ENCODE measurements at places on chromosomes 13 and 19. TPM values are rescaled to one million over a fixed set of nuclear protein-coding genes. Genes with fewer than 3 reads are reported as not detected.
A peak's percentile ranks its signal among the peaks of the same experiment; 100 is the strongest.

DNA sequence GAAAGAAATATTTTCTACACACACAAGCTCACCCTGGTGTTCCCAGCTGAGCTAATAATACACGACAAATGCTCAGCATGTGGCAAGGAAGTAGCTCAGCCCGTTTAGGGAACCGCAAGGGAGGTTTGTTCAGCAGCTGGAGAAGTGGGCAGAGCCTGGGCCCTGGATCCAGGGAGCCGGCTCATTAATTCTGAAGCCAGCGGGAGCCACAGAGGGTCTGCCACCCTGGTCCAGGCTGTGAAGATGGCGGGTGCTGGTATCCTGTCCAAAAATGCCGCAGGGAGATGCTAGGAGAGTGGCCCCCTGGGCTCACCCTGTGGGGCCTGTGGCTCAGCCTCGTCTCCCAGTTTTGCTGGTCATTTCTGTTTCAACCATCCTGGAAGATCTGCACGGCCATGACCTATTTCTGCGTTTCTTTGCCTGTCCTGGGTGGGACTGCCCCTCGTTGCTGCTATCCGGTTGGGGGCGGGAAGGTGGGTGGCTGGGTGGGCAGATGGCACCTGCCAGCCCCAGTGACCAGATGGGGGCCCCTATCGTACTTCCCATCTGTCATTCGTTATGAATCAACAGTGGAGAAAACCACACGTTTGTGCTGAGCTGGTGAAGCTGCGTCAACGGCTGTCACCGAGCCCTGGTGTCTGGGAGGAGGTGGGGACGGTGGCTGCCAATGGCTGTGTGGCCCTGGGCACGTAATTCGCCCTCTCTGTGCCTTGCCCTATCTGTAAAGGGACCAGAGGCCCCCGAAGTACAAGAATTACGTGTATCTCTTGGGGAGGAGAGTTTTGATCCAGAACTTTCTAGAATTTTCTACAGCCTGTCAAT lies 2.7 kb upstream of the GNA15 start:
- ATAC-seq = peak; percentile 51

DNA sequence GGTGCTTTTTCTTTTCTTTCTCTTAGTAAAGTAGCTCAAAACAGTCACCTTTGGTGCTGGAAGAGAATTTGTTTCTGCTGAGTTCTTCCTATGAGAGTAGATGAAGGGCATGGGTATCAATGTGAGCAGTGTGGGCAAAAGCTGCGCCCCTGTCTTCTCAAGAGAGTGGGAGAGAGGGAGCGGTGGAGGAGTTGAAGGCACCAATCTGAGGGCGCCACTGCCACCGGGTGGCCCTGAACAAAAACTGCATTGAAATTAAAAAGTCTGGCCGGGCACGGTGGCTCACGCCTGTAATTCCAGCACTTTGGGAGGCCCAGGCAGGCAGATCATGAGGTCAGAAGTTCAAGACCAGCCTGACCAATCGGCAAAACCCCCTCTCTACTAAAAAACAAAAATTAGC lies 28.7 kb upstream of the EPHX3 start:
- ATAC-seq = no peak

GRCh38 chr13:85080691-85081090 lies 718.5 kb downstream of the SLITRK6 start:
- no peak for ATAC-seq

DNA sequence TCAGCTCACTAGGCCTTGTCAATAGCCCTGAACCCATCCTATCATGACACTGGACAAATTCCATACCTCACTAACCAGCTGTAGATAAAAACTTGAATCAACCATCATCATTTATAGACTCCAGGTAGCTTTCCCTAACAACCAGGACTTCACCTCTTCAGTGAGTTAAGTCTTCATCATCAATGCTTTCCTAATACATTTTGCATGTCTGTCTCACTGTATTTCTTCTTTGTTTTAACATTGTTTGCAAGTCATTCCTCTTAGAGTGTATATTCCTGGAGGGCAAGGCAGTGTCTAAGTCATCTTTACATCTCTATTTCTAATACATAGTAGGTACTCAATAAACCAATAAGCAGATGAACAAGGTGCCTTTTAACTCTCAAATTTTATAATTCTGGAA lies 123.4 kb upstream of the RFC3 start:
- ATAC-seq = no peak

GRCh38 chr13:66875264-66875663 lies 354.9 kb downstream of the PCDH9 start:
- no peak for ATAC-seq

DNA sequence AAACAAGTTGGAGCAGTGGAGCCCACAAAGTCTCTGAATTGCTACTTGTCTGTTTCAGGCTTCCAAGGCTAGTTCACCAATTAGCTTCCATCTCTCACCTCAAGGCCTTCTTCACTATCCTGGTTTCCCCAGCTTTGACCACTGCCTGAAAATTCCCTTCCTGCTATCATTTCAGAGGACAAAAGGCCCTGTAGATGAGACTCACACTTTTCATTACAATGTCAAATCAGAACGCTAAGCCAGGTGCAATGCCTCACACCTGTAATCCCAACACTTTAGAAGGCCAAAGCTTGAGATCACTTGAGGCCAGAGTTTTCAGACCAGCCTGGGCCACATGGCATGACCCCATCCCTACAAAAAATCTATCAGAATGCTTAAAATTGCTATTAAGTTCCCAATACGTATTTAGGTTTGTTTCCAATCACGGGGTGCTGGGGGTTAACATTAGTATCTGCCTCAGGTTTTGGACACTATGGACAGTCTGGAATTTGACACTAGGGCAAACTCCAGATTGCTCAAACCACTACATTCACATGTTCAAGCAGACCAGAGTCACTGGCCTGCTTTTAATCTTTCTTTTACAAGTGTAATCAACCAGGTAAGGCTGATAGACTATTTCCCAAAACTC lies 5.5 kb downstream of the TPT1 start:
- no peak for ATAC-seq

- no peak for ATAC-seq
Observed at GRCh38 chr13:28659621-28659970, 666 bp downstream of the POMP start.

DNA sequence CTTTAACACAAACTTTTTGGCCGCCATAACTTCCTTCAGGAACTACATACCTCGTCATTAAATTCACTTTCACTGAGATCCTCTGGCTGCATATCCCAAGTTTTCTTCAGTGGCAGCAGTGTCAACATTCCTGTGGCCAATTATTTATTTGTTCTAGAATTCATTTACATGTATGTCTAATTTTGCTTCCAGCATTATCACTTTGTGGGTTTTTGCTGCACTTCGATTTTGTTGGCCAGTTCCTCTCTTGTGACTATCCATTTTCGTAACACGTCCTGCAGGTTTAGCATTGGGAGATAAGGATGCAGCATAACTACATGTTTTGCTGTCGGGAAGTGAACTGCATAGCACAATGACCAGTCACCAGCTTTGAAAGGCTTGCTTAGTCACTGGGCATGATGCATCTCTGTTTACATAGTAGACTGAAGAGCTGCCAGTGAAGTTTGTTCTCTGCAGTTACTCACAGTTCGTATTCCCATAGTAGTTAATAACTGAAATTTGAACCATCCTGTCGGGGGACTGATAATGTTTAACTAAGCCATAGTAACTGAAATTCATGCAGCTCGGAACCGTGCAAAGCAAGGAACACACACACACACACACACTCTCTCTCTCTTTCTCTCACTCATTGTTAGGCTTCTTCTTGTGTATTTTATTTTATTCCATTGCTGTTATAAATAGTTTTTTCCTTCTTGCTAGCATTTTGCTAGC lies 28.3 kb downstream of the ZNF507 start:
- ATAC-seq = peak; percentile 79

DNA sequence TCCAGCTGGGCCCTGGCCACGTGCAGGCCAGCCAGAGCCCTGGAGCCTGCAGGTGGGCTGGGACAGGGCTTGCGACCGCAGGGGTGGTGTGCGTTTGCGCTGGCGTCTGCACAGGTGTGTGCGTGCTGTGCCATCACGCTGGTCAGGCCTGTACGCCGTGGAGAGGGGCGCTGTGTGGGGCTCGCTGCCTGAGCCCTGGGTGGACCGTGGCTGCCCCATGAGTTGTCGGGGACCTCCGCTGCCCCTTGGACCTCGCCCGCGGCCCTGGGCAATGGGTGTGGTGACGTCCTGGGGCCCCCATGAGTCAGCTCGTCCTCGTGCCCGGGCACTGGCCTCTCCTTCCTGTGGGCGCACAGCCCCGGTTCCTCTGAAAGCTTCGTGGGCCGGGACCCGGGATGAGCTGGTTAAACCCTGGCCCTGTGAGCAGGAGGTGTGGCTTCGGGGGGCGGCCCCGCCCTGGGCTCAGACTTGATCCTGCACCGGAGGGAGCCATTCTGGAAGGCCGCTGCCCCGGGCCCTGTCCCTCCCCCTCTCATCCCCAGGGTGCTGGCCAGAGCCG lies 6.8 kb downstream of the CSNK1G2 start:
- no peak for ATAC-seq

GRCh38 chr19:50705422-50706019 lies 14.1 kb downstream of the SHANK1 start:
- ATAC-seq = no peak

DNA sequence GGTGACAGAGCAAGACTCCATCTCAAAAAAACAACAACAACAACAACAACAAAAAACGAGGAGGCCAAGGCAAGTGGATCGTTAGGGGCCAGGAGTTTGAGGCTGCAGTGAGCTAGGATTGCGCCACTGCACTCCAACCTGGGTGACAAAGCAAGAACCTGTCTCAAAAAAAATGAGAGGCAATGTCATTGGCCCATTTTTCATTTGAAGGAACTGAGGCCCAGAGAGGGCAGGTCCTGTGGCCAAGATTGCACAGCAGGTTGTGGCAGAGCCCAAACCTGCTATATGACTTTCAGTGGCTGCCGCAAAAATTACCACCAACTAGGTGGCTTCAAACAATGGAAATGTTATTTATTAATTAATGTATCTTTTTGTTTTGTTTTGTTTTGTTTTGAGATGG lies 5.5 kb downstream of the PIK3R2 start:
- no peak for ATAC-seq

GRCh38 chr19:41371541-41371940 lies 4.8 kb upstream of the TMEM91 start:
- no peak for ATAC-seq

- no peak for ATAC-seq
Observed at GRCh38 chr13:73411067-73411809, 352.4 kb downstream of the KLF5 start.

- ATAC-seq = peak; percentile 0
Observed at GRCh38 chr19:46859637-46860124, 1.1 kb upstream of the ARHGAP35 start.

GRCh38 chr13:75762076-75762937 lies 126.2 kb downstream of the LMO7 start:
- peak; percentile 25 for ATAC-seq

- ATAC-seq = no peak
Observed at GRCh38 chr13:44756276-44756810, 180.2 kb upstream of the TSC22D1 start.

GRCh38 chr13:41960211-41960636 lies 685 bp downstream of the VWA8 start:
- ATAC-seq = peak; percentile 21

DNA sequence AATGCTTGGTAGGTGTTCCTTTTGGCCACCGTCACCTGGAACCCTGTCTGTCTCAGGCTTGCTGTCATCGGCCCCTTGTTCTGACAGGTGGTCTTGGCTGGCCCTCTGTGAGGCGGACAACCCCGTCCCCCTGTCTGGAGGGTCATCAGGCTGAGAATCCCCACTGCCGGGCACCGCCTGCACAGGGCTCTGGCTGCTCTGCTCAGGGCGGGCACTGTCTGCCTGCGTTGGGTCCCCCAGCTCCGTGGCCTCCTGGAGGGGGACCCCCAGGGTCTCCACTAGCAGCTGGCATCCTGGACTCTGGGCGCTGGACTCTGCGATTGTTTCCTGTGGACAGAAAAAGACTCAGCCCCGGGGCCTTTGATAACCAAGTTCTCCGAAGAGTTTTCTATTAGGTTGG lies 13.2 kb downstream of the NANOS3 start:
- no peak for ATAC-seq

DNA sequence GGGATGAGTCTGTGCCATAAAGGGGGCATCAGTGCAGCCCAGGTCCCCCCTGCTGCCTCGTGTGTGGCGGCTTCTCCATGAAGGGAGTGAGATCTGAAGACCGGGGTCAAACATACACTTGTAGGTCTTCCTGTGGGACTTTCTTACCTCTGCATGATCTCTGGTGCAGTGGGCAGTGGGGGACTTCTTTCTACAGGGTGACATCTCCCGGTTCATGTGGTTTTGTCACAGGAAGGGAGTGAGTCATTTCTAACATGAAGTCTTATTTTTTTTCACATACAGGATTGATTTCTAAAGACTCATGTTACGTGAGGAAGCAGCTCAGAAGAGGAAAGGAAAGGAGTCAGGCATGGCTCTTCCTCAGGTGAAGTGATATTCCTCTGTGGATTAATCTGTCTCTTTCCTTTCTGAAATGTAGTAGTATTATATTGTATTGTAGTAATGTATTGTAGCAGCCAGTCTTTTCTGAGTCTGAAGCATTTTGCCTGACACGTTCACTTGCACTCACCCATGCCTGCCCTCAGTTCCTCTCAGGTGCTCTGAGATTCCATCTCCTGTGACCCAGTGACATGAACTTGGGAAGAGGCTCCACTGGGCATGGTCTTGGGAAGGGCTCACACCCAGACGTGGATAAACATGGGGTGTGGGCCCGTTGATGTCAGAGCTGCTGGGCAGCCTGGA lies 15.7 kb downstream of the ZNF808 start:
- ATAC-seq = no peak

- ATAC-seq = peak; percentile 59
Observed at GRCh38 chr13:48585456-48585840, 52.6 kb upstream of the RCBTB2 start.

GRCh38 chr19:5340637-5341447 lies at the start of gene PTPRS:
TSS of gene PTPRS (minus strand) at chr19:5340812. CDS start at chr19:5286140, 54,672 bp downstream.
- ATAC-seq = peak; percentile 94

DNA sequence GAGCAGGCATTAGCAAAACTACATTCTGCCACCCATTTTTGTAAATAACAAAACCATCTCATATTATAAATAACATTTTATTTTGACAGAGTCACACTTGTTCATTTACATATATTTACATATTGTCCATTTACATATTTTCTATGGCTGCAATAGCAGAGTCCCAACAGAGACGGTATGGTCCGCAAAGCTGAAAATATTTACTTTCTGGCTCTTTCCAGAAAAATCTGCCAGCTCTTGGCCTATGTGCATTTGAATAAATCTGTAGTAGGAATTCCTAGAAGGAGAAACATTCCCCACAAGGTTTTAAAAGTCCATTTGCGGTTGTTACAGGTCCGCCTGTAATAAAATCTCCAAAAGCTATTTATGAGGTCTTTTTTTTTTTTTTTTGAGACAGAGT lies 5.7 kb upstream of the TSPAN16 start:
- no peak for ATAC-seq

The ZNF541 gene
- total RNA-seq = not detected

The SOX1 gene
- not detected for total RNA-seq

The CALR3 gene
- not detected for total RNA-seq

The SLC17A7 gene
- 1.1 TPM for total RNA-seq

The FFAR3 gene
- not detected for total RNA-seq

The ADM5 gene
- total RNA-seq = 4.1 TPM

The CLPTM1 gene
- 43.9 TPM for total RNA-seq

The SMIM44 gene
- total RNA-seq = not detected

The CD33 gene
- total RNA-seq = 1.8 TPM

The LEUTX gene
- total RNA-seq = not detected

The OR7D2 gene
- not detected for total RNA-seq

The MYPOP gene
- total RNA-seq = 2.7 TPM

The ICAM4 gene
- not detected for total RNA-seq

The MADCAM1 gene
- 0.20 TPM for total RNA-seq

The ARGLU1 gene
- total RNA-seq = 44.9 TPM

The ZNF497 gene
- 2.2 TPM for total RNA-seq

The PCDH20 gene
- 14.0 TPM for total RNA-seq
